ENCODE measurements at places on chromosomes 4 and X. TPM values are rescaled to one million over a fixed set of nuclear protein-coding genes. Genes with fewer than 3 reads are reported as not detected.

- H3K4me1 ChIP-seq = no peaks in the 10 kb centered on the region
- no peaks in the 10 kb centered on the region for H3K36me3 ChIP-seq
- no peak overlapping the region for H3K27ac ChIP-seq
- no peak for DNase-seq
- no peaks in the 10 kb centered on the region for H3K27me3 ChIP-seq
These were observed 63.7 kb downstream of the MSX1 start for GRCh38 chr4:4923201-4923600.

- H3K27me3 ChIP-seq = peaks cover 18% of the 10 kb centered on the region
- no peak within 1 kb of the TSS for H3K27ac ChIP-seq
- no peaks in the 10 kb centered on the region for H3K36me3 ChIP-seq
- no peaks in the 10 kb centered on the region for H3K4me1 ChIP-seq
These were observed at the start of gene GIMD1 for GRCh38 chr4:106368678-106369077. GIMD1 (minus strand) TSS chr4:106368778; CDS start chr4:106367435, 1,343 bp downstream.

DNA sequence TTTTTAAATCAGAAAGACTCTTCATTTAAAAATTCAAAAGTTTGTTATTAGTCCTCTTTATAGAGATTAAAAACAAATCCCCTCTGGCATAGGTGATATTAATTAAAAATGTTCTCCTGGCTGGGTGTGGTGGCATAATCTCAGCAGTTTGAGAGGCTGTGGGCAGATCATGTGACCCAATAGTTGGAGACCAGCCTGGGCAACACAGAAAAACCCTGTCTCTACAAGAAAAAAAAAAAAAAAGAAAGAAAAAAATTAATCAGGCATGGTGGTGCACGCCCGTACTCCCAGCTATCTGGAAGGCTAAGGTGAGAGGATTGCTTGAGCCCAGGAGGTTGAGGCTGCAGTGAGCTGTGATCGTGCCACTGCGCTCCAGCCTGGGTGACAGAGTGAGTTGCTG is 38.9 kb downstream of the RASGEF1B start:
- H3K36me3 ChIP-seq = peaks cover 3% of the 10 kb centered on the region
- no peak overlapping the region for H3K4me3 ChIP-seq
- no peak for DNase-seq
- H3K27ac ChIP-seq = no peak overlapping the region

DNA sequence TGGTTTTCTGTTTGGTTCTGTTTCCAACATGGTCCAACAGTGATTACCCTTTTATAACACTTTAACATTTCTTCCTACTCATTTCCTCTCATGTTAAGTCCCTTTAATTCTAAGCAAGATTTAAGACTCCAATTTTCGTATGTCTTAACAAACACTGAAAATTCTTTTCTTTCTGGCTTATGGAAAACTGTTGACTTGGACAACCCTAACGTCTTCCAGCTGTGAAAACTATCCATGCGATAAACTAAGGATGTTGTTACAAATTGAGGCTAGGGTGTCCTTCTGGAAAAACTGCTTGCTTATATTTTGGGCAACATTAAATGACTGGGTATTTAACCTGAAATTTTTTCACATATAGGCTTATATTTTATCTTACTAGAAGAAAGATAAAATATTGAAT is 33.9 kb upstream of the RTL3 start:
- no peak for DNase-seq
- no peaks in the 10 kb centered on the region for H3K4me1 ChIP-seq

- H3K4me1 ChIP-seq = no peaks in the 10 kb centered on the region
- H3K27me3 ChIP-seq = no peaks in the 10 kb centered on the region
- H3K36me3 ChIP-seq = no peaks in the 10 kb centered on the region
These were observed 48.9 kb upstream of the PPARGC1A start for GRCh38 chr4:23938796-23939195.

DNA sequence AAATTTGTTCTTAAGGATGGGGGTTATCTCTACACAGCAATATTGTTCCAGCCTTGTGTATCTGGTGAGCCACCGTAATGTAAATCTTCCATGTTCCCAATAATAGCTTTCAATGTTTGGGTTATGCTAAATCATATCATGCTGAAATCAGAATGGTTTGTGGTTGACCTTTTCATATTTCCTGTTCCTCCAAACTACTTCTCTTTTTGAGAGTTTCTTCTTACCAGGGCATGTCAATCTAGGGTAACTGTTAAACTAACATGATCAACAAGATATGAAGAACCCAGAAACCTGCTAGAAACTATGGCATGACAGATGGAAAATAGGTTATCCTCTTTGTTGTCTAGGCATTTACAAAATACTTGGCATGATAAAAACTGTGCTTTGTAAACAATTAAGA is 22.0 kb downstream of the TNMD start:
- H3K4me3 ChIP-seq = no peak overlapping the region
- no peaks in the 10 kb centered on the region for H3K27me3 ChIP-seq
- no peak for DNase-seq
- H3K27ac ChIP-seq = no peak overlapping the region

DNA sequence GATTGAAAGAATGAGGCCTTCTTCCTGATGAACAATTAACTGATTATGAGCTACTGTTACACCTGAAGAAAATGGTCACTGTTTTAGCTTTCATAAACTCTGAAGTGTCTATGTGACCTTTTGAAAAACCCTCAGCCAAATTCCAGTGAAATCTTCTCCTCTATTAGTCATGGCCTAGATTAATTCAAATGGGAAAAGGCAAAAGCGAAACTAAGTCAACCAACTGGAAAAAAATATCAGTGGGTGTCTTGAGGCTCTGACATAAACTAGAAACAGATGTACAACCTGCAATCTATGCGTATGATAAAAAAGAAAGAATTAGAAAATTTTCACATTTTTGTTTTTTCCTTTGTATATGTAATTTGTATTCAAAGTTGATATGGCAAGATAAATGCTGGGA is 169.4 kb upstream of the BANK1 start:
- no peak for DNase-seq
- peaks cover 7% of the 10 kb centered on the region for H3K4me1 ChIP-seq
- H3K36me3 ChIP-seq = no peaks in the 10 kb centered on the region
- no peak overlapping the region for H3K27ac ChIP-seq
- H3K27me3 ChIP-seq = no peaks in the 10 kb centered on the region
- H3K4me3 ChIP-seq = no peak overlapping the region

DNA sequence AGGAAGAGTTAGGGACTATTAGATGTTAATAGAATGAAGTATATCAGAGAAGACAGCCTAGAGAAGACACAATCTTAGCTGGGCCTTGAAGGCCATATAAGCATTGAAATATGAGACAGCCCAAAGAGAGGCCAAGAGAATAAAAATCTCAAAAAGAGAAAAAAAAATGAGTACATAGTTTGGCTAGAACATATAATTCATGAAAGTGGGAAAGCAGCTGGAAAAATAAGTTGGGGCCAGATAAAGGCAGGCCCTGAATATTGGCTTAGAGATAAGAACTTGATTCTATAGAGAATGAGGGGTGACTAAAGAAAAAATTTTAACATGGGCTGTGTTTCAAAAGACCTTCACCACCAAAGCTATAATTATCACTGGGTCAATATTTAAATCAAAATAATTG is 7.4 kb upstream of the UTP3 start:
- no peak overlapping the region for H3K4me3 ChIP-seq
- no peaks in the 10 kb centered on the region for H3K36me3 ChIP-seq
- H3K4me1 ChIP-seq = peaks cover 21% of the 10 kb centered on the region

Gene CENPVL1
- not detected for total RNA-seq

Data from activated T-helper 1 cell treated with anti-CD3 and anti-CD28 coated beads, Interleukin-12 subunit alpha, Interleukin-12 subunit beta, Interleukin-2, Interleukin-4 antibody, amounts not matched to agents 30 ng/mL and 10 ng/mL and 1 ng/mL, durations not matched to agents 14 hours and 24 hours and 36 hours (primary cell).